NCI-H2171 (cell line): ENCODE measurements at places on chromosomes 3 and 15.

- no peak for DNase-seq
Observed at GRCh38 chr3:72763751-72764440, 84.3 kb downstream of the SHQ1 start.

DNA sequence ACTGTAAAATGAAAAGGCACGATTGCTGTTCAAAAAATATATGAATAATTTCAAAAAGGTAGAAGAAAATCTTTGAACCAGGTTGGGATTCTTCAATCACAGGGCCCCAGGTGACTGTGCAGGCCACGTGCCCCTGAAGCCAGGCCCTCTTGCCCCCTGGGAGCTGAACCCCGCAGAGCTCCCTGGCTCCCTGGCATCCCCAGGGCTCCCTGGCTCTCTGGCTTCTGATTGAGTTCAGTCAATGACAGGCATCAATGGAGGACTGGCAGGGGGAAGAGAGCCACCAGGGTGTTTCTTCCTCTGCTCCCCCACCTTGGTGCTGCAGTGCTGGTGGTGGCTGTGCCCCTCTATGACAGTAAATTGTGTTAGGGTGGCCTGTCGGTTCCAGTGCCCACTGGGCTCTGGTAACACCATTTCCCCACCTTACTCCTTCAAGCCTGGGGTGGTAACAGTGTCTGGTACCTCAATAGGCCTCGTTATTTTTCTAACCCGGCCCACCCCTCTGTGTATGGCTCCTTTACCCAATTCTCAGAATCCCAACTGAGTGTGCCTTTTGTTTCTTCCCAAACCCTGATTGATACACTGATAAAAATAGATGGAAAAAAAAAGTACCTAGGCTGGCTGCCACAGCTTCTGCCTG is 62.6 kb downstream of the STARD5 start:
- DNase-seq: no peak

- DNase-seq: no peak
Observed at GRCh38 chr3:52670621-52671521, 14.8 kb downstream of the PBRM1 start.

DNA sequence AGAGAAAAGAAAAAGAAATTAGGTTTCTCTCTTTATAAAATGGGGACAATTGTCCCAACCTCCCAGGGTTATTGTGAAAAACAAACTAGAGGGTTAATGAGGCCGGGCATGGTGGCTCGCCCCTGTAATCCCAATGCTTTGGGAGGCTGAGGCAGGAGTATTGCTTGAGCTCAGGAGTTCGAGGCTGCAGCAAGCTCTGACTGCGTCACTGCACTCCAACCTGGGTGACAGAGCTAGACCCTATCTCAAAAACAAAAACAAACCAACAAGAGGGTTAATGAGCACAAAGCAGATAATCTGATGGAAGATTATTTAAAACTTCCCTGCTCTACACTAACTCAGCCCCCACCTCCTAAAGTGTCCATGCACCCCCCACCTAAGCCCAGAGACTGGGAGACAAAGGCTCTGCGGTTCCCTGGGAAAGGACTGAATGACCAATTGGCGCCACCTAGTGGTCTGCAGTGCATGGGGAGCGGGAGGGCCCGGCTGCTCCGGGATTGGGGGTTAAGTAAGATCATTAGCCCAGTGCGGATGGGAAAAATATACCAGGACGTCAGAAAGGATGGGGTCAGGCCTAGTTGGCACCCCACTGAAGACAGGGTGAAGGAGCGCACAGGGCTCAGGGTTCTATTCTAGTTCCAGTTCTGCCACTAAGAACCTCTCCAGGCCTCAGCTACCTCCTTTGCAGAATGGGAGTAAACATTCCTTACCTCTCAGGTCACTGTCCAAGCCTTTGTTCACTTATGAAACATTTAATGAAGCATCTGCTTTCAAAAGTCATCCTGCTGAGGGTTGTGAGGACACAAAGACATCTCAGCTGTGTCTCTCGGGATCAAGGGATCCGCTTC is 15.6 kb downstream of the PIF1 start:
- peak; percentile 46 for DNase-seq

DNA sequence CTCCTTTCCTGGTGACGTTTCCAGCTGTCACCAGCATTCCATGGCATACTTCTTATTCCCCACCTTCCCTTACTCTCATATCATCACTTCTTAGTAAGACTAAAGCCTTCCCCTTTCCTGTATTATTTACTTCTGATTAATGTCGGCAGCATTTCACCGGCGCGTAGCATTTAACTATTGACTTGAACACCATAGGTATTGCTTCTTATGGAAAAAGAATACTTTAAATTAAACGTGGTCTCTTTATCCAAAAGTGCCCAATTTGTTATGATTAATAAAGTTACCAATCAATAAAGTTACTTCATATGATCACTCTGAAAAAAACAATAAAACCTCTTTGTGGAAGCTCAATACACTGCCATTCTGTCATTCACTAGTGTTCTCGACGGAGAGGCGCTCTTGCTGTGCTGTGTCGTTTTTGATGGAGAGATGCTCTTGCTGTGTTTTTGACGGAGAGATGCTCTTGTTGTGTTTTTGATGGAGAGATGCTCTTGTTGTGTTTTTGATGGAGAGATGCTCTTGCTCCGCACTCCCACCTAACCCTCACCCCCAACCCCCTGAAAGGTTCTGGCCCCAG is 165.0 kb downstream of the XXYLT1 start:
- no peak for DNase-seq

GRCh38 chr15:43404130-43404529 is 33.2 kb downstream of the TUBGCP4 start:
- DNase-seq: no peak

- no peak for DNase-seq
Observed at GRCh38 chr3:16908016-16908807, 23.5 kb downstream of the PLCL2 start.

GRCh38 chr3:157394411-157394810 is 42.2 kb upstream of the PTX3 start:
- DNase-seq: no peak

DNA sequence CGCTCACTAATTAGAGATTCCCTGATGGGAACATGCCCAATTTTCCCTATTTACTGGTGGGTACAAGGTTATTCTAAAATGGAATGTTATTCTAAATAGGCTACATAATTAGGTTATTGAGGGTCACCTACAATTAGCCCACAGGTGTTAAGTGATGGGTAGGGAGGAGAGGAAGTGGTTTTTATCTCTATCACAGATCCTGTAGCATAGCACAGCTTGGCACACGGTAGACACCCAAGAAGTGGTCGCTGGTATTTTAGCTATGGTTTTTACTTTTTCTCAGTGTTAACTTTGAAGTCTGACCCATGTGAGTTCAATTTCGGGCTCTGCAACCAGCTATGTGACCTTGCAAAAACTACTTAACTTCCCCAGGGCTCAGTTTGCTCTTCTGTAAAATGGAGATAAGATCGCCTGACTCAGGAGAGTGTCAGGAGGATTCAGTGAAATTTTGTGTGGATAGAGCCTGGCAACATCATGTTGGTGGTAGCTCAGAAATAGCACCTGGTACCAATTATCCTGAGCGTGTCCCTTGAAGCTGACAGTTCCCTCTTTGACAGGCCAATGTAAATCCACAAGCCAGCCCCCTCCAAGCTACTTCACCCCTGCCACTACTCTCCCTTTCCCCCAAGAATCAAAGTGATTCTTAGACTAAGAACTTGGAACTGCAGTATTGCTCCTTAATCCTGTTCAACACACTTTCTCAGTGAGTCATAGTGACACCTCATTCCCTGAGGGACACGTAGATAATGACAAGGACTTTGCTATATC is 8.7 kb upstream of the LMCD1 start:
- no peak for DNase-seq

GRCh38 chr3:128709506-128710210 is 16.3 kb upstream of the RAB7A start:
- DNase-seq: peak; percentile 2

GRCh38 chr3:36911990-36912804 is 32.7 kb downstream of the TRANK1 start:
- no peak for DNase-seq

GRCh38 chr3:112638327-112639020 is 2.5 kb downstream of the CCDC80 start:
- no peak for DNase-seq
